Germinal center (tissue), 1 donor: ENCODE measurements at places on chromosomes 5 and 9.

- DNase-seq: peak; percentile 81
These were observed 11.9 kb downstream of the GRIN1 start for GRCh38 chr9:137150617-137151457.

DNA sequence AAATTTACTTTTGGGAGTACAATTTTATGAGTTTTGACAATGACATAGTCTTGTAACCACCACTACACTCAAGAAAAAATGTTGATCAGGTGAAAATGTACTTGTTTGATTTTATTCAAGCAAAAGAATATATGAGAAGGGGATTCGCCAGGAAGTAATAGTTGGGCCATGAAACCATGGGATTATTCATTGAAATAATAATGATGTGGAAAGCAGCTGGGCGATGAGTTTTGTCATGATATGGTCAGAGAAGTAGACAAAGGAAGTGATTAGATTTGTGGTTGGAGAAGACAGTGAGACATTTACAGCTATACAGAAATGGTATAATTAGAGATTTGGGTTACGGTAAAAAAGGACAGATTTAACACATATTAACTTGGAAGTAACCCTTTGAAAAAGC lies 11.2 kb downstream of the HMGCR start:
- no peak for DNase-seq

GRCh38 chr5:171578829-171579491 lies 159.5 kb downstream of the FGF18 start:
- no peak for DNase-seq

GRCh38 chr9:4581035-4581760 lies 80.9 kb upstream of the PLPP6 start:
- no peak for DNase-seq

- DNase-seq: no peak
These were observed 19.7 kb downstream of the TMEM161B start for GRCh38 chr5:88248743-88249540.

- DNase-seq: no peak
These were observed 25.9 kb downstream of the CPLX2 start for GRCh38 chr5:175897285-175897684.

- DNase-seq: no peak
These were observed 178.8 kb upstream of the CDH10 start for GRCh38 chr5:24823625-24824024.
